ENCODE measurements at places on chromosomes 13 and 19. TPM values are rescaled to one million over a fixed set of nuclear protein-coding genes. Genes with fewer than 3 reads are reported as not detected.

The ATP1A3 gene
- 0.52 TPM for total RNA-seq

The LILRA1 gene
- not detected for total RNA-seq

The ASPDH gene
- total RNA-seq, result not detected

The CLEC17A gene
- not detected for total RNA-seq

The SMIM17 gene
- 0.26 TPM for total RNA-seq

The ERICH6B gene
- total RNA-seq, result not detected

The DMWD gene
- 27.3 TPM for total RNA-seq

The LRFN3 gene
- total RNA-seq, result 5.9 TPM

The ZNF229 gene
- total RNA-seq, result 13.3 TPM

The ZNF181 gene
- 19.5 TPM for total RNA-seq

The CYP2A7 gene
- not detected for total RNA-seq

The ZNF580 gene
- 5.3 TPM for total RNA-seq

The BST2 gene
- 0.65 TPM for total RNA-seq

The ZNF627 gene
- total RNA-seq, result 21.1 TPM

The METTL21C gene
- 0.11 TPM for total RNA-seq

The LHB gene
- not detected for total RNA-seq

The KLF2 gene
- 20.1 TPM for total RNA-seq

The ALKBH7 gene
- 49.8 TPM for total RNA-seq

The DAPK3 gene
- total RNA-seq, result 77.7 TPM

The OR7D2 gene
- not detected for total RNA-seq

The SOHLH2 gene
- total RNA-seq, result 0.86 TPM

The LIN37 gene
- 10.1 TPM for total RNA-seq

The PPP1R12C gene
- 32.4 TPM for total RNA-seq

The SLC15A1 gene
- not detected for total RNA-seq
